ENCODE measurements at places on chromosomes 4 and X.

DNA sequence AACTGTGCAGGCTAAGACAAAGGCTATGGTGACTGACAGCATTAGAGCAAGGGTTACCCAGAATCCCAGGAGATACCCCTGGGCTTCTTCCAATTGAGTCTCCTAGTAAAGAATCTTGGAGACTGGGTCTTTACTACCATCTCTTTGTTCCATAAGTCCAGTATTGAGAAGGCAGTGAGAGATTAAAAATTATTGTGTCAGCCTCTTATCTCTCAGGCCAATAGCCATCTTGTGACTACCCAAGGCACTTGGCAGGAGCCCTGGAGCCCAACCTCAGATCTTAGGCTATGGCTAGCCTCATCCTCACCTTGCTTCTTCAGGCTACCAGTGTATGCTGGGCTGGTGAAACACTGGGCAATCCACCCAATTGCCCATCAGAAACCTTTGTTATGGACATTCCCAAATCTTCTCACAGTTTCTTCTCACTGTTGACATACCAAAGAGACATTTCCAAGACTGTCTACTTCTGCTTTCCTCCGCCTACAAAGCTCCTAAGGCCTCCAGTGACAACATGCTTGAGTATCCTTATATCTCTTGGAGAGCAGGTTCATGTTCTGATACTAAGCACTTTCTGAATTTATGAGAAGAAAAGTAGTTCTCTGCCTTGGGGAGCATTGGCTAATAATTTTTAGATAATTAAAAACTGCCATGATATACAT, 76.3 kb upstream of the STIM2 start:
- DNase-seq, result no peak

- DNase-seq, result no peak
These were observed 74.9 kb downstream of the MTMR1 start for GRCh38 chrX:150768132-150768485.

DNA sequence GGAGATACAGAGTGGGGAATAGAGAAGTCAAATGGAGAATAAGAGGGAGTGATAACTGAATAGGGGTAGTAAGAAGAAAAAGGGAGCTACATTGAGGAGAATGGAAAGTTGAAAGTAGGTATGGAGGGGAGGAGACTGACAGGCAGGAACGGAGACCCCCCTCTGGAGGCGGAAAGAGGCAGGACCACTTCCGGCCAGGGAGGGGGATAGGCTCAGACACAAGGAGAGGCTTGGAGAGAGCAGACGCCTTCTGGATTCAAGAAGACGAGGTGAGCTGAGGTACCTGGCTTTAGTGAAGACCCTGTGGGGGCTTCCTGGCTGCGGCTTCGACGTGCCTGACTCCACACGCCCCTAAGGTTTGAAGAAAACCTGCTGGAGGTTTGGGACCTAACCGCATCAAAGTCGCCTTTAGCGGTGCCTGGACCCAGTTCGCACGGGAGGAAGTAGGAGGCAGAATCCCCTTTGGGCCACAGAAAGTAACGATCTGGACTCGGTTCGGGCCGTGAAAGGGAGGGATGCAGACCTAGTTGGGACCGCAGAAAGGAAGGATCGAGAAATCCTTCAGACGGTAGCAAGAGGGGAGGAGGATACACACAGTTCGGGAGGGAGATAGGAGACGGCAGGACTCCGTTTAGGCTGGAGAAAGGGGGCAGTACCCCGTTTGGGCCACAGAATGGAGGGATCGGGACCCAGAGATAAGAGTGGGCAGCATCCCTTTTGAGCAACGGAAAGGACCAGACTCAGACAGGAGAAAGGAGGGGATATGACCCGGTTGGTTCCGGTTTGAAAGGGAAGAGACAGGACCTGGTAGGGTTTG, at the start of gene TRO:
TSS of gene TRO (plus strand) at position 215 of the 817 bp plus-strand sequence. CDS start 1,423 bp downstream, outside the sequence.
- DNase-seq, result peak; percentile 2

GRCh38 chrX:20527558-20528011, 260.9 kb upstream of the RPS6KA3 start:
- no peak for DNase-seq

- DNase-seq, result no peak
These were observed 77.2 kb downstream of the SH3KBP1 start for GRCh38 chrX:19810006-19810774.

GRCh38 chrX:74449937-74450330, 28.6 kb downstream of the SLC16A2 start:
- DNase-seq, result peak; percentile 8

GRCh38 chrX:46234775-46235174, 310.4 kb downstream of the ZNF674 start:
- DNase-seq, result no peak

DNA sequence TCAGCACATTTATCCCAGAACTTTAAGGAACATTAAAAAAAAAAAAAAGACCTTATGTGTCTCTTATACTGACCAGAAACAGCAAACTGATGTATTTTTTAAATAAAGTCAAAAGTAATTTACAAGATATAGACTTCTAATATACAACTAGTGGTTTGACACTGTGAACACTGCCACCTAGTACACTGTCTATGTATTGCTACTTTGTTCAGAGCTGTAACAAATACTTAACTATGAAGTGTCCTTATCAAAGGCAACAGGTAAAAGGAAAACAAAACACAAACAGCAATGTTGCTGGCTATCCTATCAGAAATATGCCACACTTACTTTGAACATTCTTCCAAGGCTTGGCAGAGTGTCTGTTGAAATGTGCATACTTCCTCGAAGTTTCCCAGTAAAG, 60.4 kb downstream of the CD40LG start:
- no peak for DNase-seq

- no peak for DNase-seq
These were observed 180.1 kb upstream of the SPRY1 start for GRCh38 chr4:123216543-123216942.

DNA sequence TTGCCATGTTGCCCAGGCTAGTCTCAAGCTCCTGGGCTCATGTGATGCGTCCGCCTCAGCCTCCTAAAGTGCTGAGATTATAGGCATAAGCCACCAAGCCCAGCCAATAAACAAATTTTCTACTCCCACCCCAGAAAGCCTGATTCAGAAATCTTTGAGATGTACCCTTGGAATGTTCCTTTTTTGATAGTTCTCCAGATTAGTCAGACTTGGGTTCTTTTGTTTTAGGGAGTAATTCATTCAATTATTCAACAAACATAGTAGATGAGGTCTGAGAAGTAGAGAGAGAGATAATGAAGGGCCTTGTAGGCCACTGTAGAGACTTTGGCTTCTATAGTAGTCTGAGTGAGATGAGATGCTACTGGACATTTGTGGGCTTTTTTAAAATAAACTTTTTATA, 27.8 kb downstream of the RP2 start:
- DNase-seq, result no peak

DNA sequence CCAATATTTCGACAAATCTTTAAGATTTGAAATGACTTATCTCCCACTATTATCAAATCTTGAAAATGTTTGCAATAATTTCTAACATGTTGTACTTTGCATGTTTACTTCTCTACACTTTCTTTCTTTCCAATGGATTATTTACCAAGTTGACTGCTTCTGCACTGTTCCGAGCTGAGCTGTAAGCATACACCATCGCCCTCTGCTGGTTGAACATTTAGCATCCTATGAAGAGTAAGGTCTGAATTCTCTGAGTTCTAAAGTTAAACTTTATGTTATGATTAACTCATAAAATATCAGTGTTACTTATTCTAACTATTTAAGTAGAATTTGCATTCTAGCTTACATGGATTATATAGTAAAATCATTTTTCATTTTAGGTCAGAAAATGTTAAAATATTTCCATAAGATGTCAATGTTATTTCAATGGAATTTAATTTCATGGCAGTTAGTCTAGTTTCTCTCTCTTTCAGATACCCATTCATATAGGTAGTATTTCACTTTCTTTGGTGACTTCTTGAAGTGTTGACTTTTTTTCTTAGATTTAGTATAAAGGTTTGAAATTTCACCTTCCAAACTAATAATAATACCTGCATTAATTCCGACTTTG, 137.4 kb downstream of the DKK2 start:
- DNase-seq, result peak; percentile 49

DNA sequence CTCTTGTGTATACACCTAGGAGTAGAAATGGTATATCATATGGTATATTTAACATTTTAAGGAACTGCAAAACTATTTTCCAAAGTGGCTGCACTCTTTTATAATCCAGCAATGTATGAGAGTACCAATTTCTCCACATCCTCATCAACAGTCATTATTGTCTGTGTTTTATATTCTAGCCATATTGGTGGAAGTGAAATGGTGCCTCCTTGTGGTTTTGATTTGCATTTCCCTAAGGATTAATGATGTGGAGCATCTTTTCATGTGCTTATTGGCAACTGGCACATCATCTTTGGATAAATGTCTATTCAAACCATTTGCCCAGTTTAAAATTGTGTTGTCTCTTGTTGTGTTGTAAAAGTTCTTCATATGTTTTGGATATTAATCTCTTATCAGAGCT, 9.6 kb downstream of the BMP15 start:
- no peak for DNase-seq
